ENCODE measurements at places on chromosomes 1 and 21.

DNA sequence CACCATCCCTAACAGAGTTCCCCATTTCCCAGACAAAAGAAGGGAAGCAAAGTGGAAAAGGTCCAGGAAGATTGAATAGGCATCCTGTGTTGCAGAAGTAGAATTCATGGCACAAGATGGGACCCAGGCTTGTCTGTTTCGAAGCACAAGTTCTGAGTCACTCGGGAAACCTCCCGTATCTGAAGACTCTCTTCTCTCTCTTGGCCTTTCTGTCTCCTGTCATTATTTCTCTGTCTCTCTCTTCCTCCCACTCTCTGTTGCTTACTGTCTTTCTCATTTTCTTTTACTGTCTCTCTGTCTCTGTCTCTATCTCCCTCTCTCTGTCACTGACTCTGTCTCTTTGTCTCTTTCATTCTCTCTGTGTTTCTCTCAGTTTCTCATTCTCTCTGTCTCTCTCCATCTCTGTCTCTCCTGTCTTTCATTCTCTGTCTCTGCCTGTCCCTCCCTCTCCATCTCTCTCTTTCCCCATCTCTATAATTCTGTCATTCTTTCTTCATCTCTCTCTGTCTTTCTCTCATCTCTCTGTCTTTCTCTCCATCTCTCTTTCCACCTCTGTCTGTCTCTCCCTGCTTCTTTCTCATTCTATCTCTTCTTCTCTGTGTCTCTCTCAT is 23.7 kb downstream of the RNF187 start:
- DNase-seq = no peak

GRCh38 chr1:92031281-92032110 is 1.7 kb downstream of the EPHX4 start:
- DNase-seq = no peak

DNA sequence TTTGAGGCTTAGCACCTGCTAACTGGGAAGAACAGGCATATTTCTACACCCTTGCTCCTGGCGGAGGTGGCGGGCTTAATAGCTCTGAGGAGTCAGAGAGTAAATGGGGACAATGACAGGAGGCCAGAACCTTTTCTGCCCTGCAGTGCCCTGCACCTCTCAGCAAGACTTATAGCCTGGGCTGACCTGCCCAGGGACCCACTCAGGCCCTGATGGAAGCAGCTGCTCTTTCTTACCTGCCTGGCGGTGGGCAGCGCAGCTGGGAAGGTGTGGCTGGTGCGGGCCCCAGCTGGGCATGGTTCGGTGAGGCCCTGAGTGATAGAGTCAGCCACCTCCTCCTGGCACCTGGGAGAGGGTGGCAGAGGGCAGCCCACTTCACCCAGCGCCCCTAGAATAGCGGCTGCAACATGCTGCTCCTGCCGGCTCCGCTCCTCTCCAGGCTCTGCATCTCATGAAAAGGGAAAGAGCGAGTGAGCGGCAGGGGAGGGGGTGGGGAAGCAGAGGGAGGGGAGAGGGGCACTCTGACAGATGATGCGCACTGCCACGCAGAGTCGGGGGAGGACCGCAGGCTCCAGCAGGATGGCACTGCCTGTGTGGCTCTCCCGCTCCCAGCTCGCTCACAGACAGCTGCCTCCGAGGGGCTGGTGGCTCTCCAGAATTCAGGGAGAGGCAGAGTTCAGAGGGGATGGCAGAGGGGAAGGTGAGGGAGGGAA is at the start of gene RGS8:
Gene RGS8, minus strand, starts transcription at position 472 of the 713 bp plus-strand sequence. CDS start 14,938 bp downstream, outside the sequence.
- no peak for DNase-seq

DNA sequence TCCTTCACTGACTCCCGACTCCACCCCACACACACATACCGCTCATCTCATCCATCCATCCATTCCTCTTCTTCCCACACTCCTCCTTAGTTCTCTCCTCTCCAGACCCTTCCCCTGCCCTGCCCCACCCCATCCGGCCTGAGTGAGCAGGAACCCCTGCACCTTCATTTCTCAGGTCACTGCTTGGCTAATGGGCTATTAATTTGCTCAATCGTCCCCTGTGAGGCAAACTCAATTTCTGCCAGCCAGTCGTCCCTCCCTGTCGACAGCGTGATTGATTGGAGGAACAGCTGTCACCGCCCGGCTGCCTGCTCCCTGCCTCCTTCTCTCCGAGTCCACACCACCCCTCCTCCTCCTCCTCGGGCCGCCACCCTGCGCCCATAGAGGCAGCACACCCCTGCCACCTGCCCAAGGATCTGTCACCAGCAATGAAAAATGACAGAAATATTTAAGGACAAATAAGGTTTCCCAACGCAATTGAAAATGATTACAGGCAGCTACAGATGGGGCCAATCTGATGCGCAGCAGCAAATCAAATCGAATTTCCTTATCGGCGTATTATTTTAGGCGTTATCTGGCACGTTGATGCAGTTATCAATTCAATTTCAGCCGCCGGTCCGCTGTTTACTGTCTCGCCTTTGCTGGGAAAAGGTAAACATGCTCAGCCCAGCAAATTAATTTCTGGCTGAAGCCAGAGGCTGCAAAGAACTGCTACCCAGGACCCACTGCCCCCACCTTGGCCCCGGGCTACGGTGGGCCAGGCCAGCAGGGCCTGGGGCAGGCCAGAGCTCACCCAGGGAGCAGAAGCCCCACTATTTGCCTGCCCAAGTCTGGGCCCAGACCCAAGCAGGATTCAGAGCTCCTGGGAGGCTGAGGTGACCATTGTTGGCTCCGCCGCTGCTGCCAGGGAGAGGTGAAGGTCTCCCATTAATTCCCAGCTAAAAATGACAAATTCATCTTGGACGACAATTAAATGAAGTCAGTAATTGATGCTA is 71.3 kb downstream of the TMEM53 start:
- peak; percentile 33 for DNase-seq

GRCh38 chr1:109793089-109793485 is 29.4 kb upstream of the EPS8L3 start:
- no peak for DNase-seq

GRCh38 chr1:20350421-20350820 is 59.7 kb downstream of the VWA5B1 start:
- DNase-seq = no peak

- no peak for DNase-seq
These were observed 26.1 kb downstream of the SLC6A17 start for GRCh38 chr1:110176299-110176956.

- no peak for DNase-seq
These were observed 623.9 kb upstream of the PKN2 start for GRCh38 chr1:88060112-88060673.

DNA sequence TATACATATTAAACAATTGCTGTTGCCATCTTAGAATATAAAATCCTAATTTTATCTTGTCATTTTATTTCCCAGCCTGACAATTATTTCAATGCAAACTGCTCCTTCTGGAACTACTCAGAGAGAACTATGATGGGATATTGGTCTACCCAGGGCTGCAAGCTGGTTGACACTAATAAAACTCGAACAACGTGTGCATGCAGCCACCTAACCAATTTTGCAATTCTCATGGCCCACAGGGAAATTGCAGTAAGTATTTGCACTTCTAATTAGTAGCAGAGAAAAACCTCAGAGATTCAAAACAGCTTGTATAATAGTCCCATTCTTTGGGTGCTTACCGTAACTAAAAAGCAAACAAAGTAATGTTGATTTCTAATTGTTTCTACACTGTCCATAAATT is 167.2 kb downstream of the ADGRL2 start:
- no peak for DNase-seq
